Amygdala (tissue), 56 donors: ENCODE measurements at places on chromosomes 4 and X.

DNA sequence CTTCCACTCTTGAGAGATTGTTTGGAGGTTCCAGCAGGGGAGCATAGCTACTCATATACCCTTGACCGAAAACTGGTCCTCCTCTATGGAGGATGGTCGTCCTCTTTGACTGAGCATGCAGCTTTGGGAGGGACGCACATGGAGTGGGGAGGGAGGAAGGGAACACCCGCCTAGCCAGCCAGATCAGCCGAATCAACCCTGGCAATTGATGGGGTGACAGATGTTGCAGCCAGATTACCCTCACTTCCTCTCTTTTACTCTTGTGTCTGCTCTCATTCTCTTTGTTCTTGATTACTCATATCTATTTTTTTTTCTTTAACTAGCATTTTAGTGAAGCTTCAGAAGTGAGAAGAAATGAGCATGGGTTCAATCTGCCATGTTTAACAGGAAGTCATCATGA lies 19.6 kb downstream of the MGST2 start:
- DNase-seq, result no peak

DNA sequence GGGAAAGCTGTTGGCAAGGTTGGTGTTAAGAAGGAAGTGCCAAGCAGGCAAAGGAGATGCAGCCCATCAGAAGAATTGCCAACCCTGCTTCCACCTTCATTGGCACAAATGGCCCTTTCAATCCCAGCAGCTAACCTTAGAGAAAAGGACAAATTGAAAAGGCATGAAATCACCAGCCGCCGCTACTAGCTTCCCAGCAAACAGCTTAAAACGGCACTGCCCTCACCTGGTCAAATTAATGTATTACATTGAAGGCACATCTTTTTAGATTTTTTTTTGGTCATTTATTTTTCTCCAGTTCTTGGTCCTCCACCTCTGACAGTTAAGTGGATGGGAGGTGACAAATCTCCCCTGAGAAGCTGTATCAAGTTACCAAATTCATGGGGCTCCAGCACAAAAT lies 51.0 kb upstream of the NHSL2 start:
- no peak for DNase-seq

DNA sequence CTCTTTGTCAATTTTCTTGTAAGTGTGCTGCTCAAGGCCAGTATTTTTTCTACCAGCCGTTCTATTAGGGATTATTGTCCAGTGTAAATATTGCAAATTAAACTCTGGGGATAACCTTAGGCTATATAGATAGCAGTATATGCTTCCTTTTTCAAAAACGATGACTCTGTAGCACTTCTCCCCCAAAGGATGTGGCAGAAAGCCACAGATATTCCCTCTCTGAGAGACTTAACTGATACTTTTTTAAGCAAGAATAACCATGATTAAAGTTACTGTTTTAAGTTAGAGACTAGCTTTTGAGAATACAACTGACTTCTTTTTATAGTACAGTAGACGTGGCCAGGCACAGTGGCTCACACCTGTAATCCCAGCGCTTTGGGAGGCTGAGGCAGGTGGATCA lies 130.0 kb downstream of the FHIP1A start:
- no peak for DNase-seq

- DNase-seq, result no peak
Observed at GRCh38 chr4:8419222-8420041, 21.1 kb downstream of the ACOX3 start.

DNA sequence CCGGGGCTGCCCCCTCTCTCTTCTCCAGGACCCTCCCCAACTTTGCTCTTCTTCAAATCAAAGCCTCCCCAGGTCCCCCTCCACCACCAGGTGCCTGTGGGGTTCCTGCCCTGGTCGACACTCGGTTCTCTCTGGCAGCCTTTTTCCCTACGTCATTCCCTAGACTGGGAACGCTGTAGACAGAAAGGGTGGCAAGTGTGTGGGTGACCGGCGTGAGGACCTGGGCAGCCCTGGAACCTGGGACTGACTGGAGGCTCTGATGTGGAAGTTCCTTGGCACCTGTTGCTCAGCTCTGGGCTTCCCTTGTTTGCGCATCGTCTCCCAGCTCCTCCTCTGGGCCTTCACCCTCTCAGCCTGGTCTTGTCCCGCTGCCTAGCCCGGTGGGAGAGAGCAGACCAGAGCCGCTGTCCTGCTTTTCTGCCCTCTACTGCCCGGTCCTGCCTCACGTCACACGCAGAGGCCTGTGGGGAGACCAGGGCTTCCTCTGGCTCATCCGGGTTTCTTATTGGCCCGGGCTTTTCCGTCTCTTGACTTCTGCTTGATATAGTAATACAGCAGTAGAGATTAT lies 1.3 kb downstream of the TACC3 start:
- DNase-seq, result no peak
